ENCODE measurements at places on chromosomes 2 and 18.

DNA sequence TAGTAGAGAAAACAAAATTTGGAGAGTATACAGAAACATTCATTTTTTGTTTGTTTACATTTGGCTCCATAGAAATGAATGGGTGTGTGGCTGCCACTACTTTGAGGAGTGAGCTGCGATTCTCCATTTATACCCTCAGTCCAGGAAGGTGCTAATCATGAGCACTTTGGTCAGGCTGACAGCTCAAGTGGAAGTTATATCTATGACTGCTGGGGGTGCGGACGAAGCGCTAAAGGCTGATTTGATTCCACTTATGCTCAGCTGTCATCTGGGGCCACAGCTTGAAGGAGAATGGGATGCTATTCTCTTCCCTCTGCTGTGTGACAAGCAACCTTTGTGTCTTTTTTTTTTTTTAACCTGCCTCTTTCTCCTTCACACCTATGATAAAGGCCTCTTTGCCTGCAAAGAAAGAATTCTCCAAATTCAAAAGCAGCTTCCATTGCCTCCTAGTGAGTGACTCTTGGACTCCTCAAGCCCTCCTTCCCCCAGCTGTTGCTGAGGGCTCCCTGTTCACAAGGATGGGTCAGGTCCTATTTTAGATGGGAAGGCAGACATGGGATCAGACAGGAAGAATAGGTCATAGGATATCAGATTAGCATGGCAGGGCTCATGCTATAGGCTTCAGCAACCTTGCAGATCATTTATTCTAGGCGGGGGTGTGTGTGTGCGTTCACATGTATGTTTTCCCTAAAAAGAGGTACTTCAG, 201.6 kb downstream of the SETBP1 start:
- DNase-seq = no peak

GRCh38 chr2:118492335-118492734, 355.1 kb downstream of the EN1 start:
- no peak for DNase-seq

DNA sequence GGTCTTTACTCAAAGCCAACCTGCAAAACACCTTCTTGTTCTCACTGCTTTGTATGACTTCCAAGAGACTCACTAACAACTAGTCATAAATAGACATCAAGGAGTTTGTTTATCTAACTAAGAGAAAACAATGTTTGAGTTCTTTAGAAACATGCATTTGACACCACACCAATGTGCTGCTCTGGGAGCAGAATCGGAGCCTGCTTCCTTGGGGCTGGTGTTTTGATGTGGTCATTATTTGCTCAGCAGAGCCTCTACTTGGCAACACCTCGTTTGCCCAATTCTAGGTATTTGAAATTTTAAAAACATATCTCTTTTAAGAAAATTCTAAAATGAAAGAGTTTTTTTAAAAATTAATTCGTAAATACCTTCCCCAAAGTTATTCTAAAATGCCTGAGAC, 167.5 kb downstream of the BCL2 start:
- no peak for DNase-seq

DNA sequence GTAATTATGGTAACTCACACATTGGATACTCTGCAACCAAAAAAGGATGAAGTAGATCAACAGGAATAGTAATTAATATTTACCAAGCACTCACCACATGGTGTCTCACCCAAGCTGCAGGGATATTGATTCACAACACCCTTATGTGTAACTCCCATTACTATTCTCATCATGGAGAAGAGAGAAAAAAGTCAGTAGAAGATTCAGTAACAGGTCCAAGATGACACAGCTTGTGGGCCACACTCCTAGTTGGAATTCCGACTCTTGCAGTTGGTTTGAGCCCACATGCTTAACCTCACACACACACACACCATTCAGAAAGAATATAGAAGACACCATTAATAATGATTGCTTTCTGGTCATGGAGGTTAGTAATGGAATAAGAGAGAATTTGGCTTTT, 1.7 kb upstream of the MLPH start:
- no peak for DNase-seq

DNA sequence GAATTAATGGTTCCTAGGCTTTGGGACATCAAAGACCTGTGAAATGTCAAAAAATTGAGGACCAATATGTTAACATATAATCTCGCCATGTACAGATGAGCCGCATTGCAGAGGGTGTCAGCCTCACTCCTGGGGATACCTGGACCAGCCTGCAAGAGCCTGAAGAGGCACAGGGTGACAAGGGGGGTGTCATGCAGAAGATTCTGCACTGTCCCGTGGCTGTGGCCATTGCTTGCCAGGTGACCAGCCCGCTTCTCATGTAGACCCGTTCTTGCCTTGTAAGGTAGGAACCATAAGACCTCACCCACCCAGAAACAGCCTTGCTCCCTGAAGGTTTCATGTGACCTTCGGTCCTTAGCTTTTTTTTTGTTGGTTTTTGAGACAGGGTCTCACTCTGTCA, 37.5 kb downstream of the TMEM37 start:
- DNase-seq = no peak

- peak; percentile 46 for DNase-seq
Measured at GRCh38 chr2:68121873-68122679, 35.6 kb upstream of the PNO1 start.

DNA sequence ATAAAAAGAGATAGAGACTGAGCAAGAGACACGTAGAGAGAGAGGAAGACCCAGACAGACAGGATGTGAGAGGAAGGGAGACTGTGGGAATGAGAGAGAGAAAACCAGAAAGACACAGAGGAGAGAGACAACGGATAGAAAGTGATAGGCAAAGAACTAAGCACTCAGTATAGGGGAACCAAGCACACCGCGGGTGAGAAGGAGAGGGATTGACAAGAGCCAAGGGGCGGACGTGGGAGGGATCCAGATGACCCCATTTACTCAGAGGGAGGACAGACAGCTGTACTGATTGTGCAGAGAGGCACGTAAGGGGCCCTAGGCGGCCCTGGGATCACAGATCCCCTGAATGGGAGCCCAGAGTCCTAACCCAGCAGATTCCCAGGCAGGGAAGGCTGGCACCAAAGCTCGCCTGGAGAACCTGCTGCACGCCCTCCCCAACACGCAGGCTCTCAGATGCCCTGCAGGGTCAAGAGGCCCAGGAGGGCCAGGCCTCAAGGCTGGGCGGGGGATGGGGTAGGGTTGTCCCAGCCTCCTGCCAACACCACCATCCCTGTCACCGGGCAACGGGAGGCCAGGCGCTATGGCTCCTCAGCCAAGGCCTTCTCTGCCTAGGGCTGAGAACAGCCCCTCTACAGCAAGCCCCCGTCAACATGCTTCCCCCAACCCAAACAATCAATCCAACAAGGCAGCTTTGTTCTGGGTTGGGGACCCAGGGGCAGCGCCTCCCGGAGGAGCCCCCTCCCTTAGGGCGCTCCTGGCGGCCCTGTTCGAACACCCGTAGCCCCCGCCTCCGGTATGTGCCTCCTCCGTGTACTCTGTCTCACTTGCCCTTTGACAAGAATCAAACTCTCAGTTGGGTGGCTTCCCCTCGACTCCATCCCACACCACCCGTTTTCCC, 579 bp downstream of the LOXL3 start:
- peak; percentile 65 for DNase-seq

DNA sequence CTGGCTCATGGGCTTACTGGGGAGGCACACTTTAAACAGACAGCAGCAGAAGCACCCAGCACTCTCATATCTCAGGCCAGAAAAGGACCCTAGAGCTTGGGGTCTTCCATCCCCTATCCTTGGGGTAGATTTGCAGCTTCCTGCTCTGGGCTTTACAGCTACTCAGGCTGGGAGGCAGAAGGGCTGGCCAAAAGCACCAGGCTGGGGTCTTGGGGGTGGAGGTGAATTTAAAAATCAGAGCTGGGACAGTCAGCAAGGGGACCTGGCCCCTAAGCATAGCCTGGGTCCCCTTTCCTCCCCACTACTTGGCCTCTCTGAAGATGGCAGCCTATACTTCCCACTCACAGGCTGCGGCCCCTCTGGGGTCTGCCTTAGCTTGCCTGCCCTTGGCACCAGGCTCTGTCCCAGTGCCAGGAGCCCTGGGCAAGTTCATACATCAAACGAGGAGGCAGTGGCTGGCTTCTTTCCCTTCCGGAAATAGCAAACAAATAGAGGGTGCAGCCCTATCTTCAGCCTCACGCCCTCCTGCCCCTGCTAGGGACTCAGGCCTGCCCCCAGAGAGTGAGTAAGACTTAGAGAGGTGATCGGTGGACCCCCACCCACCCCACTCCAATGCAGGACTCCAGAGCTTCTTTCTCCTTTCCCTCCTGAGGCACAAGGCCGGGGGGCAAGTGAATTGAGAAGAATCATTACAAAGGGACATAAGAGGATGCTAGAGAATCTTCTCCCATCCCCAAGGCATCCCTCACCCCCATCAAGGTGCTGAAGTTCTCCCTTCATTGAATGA, 26.0 kb upstream of the TNS1 start:
- no peak for DNase-seq

Measured in GM13977 (cell line).